Stimulated activated CD4-positive, alpha-beta T cell treated with anti-CD3 and anti-CD28 coated beads, Interleukin-2, amount 100 ng/mL, for 48 hours (primary cell): ENCODE measurements at places on chromosomes 2 and 18.
A peak's percentile ranks its signal among the peaks of the same experiment; 100 is the strongest.

- DNase-seq: no peak
These were observed 557.2 kb downstream of the CPS1 start for GRCh38 chr2:211113334-211114175.

GRCh38 chr2:156826341-156826933 lies 390.3 kb downstream of the GPD2 start:
- no peak for DNase-seq

DNA sequence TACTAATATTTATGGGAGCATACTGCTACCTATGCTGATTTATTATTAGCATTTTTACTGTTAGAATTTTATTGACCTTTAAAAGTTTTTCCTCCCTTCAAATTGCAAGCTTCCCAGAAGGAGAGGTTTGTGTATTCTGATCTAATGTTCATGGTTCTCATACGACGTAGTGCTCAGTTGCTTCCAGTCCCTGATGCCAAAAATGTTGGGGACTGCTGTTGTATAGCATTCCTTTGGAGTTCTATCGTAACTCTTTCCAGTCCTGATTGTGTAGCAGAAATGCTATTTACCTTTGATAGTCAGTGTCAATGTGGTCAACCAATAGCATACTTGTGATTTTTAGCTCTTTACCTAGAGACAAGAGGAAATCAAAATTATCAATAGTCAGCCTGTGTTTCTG lies 69.5 kb upstream of the ZSWIM2 start:
- no peak for DNase-seq

DNA sequence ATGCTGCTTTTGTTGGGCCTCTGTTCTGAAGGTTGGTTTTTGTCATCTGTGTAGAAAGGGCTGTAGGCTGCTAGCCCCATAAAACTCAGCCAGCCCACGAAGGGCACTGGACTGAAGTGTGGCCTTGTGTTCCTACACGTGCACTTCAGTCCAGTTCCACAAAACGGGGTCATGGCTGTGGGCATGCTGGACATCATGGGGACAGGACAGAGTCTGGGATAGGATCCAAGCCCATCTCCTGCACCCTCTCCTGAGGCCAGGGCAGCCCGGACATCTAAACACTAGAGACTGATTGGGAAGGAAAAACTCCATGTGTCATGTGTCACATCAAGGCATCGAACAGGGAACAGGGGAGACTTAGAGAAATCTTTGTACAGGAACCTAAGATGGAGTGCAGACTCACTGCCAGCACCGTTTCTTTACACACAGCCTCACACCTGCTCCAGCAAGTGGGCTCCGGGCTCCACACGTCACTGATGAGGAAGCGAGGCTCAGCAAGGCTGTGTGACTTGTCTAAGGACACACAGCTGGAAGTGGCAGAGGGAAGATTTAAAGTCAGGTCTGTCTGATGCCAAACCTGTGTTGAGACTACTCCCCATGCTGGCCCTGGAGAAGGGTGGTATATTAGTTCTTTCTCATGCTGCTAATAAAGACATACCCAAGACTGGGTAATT lies 74.8 kb upstream of the BCL2L11 start:
- no peak for DNase-seq

DNA sequence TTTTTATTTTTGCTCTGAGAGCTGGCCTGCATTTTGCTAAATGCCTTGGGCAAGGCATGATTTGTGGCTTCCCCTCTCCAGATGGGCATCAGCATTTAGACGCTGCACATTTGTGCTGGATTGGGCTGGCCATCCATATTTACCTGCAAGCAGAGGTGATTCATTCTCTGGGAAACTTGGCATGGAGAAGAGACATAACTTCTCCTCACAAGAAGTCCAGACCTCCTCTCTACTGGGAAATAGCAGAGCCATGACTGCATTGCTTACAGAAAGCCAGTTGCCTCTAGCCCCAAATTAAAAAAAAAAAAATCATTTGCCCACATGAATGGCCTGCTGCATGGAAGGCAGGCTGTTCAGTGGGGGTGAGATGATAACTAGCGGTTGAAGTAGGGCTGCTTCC lies 120.1 kb downstream of the ACTR3 start:
- DNase-seq: no peak

DNA sequence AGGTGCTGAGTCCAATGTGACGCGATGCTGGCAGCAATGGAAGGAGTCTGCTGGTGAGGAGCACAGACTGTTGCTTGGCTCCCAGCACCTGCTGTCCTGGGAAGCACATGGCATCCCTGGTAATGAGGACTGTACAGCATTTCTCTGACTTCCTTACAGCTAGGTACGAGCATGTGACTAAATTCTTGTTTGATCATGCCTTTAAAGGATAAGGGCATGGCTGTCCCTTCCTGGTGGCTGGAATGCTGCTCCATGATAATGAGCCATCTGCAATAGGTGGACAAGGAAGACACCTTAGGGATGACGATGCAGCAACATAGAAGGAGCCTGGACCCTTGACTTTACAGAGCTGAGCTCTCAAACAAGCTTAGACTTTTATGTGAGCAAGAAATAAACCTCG lies 278.0 kb upstream of the SPRED2 start:
- no peak for DNase-seq

DNA sequence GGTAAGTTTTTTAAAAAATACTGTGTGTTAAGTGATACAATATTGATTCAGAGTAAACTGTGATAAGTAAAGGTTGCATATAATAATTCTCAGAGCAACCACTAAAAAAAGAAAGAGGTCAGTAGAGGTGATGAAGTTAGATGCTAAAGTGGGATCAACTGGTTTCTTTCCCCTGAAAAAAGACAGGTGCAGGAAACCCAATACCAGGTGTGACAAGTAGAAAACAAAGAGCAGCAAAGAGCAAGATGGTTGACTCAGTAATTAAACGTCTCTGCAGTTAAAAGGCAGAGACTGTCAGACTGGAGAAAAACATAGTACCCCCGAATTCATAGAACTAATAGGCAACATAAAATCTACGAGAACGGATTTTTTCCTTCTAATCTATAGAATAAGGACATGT lies 128.3 kb downstream of the ATP9B start:
- no peak for DNase-seq

- peak; percentile 66 for DNase-seq
These were observed 19.2 kb downstream of the NEURL3 start for GRCh38 chr2:96485751-96486651.

- no peak for DNase-seq
These were observed 134.2 kb downstream of the PXDN start for GRCh38 chr2:1610096-1610485.

DNA sequence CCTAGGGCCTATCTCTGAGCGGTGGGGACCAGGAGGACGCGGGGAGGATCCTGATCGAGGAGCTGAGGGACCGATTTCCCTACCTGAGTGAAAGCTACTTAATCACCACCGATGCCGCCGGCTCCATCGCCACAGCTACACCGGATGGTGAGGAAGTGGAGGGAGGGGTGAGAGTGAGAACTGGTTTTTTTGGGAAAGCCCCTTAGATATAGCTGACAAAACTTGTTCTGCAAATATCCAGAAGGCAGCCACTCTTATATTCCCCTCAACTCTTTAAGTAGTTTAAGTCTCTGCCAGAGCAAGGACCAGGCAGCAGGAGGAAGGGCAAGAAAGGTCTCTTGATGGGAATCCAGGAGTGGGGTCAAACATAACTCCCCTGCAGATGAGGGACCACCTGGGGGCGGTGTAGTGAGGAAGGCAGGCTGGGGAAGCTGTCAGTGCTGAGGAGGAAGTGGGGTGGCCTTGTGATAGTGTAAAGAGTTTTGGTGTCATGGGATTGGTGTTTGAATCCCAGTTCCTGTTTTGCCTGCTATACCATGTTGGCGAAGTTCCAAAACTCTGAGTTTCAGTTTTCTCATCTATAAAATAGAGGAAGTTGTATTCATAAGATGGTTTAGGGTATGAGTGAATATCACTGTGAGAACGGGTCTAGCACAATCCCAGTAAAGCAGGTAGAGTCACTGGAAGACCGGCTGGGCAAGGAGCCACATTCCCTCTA lies 3.4 kb downstream of the NAGK start:
- DNase-seq: peak; percentile 38

GRCh38 chr2:152657043-152657442 lies 60.2 kb downstream of the PRPF40A start:
- DNase-seq: no peak

DNA sequence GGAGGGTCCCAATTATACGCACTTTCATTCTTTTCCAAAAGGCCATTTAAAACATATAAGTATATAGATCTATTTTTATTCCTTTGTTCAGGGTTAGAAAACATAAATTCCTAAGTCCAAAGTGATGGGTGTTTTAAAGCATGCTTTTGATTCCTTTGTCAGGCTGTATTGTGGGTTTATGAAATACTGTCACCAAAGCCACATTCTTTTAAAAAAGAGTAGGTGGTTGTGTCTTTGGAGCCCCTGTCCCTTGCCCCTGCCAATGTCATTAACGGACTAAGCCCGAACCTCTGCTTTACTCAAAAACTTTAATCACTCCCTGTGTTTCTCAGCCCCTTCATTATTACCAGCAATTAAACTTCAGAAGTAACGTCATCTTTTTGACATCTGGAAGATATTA lies 104.9 kb upstream of the APCDD1 start:
- no peak for DNase-seq

DNA sequence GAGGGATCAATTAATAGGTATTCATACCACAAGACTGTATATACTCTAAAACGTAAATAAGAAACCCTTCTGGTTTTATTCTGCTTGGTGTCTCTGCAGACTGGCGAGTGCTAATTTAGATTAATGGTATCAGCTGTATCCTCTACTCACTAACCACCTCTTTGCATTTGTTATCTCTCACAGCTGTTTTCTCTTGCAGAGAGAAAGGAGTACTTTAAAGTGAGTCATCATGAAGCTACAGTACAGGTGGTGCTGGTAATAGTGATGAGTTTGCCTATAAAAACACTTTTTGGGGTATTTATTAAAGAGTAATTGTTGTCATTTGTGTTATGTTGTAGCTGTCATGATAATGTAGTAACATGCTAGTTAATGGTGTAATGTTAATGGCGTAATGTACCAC lies 147.7 kb downstream of the NETO1 start:
- DNase-seq: no peak

DNA sequence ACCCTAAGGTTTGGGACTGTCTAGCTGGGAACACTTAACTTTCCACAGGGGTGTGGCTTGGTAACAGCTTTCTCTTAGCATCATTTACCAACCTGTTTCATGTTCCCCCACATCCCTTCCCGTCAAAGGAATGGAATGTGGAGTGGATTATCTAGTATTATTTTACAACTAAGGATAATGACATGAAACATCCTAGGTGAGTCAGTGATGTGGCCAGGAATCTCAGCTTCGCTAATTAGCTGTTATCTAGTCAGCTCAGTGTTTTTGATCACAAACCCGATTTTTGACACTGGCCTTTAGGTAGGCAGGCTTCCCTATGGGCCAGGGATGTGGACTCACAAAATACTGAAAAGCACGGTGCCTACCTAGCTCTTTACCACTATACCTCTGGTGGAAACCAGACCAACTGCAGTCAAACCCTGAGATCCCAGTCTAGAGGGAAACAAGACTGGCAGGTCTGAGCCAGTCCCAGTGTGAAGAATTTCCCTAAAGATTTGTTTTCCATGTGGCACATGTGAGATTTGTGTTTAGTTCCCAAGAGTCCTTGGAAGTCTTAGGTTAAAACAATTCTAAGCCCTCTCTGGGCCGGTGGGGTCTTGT lies 2.8 kb upstream of the NRP2 start:
- DNase-seq: no peak

- no peak for DNase-seq
These were observed 179.0 kb downstream of the TRABD2A start for GRCh38 chr2:84701880-84702279.

- DNase-seq: no peak
These were observed 148.4 kb upstream of the SPRED2 start for GRCh38 chr2:65580824-65581223.

DNA sequence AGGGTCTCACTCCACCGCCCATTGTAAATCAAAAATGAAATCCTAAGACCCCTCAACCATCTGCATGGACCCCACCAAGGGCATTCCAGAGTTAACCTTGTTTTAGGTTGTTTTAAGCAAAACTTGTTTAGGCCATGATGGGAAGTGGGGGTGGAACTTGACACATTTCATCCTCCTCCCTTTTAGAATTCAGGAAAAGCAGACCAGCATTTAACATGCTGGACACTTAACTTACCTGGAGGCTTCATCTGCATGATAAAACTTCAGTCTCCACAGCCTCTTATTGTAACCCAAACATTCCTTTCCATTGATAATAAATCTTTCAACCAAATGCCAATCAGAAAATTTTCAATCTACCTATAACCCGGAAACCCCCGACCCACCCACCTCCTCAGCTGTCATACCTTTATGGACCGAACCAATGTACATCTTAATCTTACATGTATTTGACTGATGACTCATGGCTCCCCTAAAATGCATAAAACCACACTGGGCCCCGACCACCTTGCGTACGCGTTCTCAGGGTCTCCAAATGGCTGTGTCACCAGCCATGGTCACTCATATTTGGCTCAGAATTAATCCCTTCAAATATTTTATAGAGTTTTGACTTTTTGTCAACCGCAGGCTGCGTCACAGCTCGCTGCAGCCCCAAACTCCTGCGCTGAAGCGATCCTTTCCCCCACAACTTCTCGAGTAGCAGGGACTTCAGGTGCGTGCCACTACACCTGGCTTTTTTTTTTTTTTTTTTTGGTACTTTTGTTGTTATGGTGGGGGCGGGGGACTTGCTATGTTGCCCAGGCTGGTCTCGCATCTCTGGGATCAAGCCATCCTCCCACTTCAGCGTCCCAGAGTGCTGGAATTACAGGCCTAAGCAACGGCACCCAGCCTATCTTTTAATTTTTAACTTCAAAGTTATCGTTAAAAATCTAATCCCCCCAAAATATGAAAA lies 917 bp downstream of the MPPE1 start:
- DNase-seq: no peak

DNA sequence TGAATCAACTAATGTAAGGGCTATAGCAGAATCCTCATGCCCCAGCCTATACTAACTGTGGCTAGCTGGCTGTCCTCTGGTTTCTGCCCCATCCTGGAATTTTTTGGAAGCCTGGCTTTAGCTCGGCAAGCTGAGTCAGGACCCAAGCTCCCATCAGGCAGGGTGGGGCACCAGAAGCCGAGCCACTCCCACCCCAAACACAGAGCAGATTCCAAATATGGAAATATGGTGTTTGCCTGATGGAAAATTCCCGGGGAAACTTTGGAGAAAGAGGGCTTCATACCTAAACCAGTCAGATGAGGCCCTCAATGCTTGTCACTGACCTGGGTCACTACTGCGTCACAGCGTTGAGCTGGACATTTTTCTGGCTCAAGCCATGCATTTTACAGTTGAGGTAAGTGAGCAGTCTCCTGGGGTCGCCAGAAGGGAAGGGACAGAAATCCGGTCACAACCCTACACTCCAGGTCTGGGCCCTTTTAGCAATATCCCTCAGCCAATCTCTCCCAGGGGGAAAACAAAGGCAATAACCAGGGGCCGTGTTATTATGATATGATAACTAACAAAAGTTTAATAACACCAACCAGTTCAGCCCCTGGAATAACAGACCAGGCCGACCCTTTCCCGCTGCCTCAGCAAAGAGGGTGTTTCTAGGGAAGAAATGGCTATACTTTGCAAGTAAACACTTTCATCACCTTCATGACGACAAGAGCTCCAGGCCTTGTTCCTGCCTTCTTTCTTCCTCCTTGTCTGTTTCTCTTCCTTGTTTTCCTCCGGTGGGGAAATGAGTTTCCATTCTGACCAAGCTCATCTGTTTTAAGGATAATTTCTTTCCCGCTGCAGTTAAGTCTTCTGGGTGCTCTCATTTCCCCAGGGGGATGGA lies 37.7 kb downstream of the PSD4 start:
- DNase-seq: no peak

- DNase-seq: no peak
These were observed 14.0 kb downstream of the PRELID3A start for GRCh38 chr18:12421732-12422131.

- DNase-seq: peak; percentile 24
These were observed 182.8 kb upstream of the RAB12 start for GRCh38 chr18:8426401-8426800.

- DNase-seq: no peak
These were observed 476.7 kb upstream of the RAB6C start for GRCh38 chr2:129502781-129503180.
